ENCODE measurements at places on chromosomes 3 and 15.
A peak's percentile ranks its signal among the peaks of the same experiment; 100 is the strongest.

GRCh38 chr3:36700537-36701248, 63.7 kb downstream of the DCLK3 start:
- peak; percentile 52 for DNase-seq

- no peak for DNase-seq
Observed at GRCh38 chr15:93478947-93479346, 389.9 kb upstream of the RGMA start.

DNA sequence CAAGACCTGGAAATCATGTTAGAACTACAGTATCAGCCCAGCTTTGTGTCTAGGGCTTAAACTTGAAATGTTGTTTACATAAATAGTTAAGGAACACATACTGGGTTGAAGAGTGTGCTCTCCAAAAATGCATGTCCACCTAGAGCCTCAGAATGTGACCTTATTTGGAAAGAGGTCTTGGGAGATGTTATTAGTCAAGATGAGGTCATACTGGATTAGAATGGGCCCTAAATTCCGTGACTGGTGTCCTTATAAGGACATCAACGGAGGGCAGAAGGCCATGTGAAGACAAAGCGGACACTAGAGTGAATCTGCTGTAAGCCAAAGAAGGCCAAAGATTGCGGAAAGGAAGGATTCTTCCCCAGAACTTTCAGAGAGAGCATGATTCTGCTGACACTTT, 759.2 kb upstream of the CFAP20DC start:
- DNase-seq = no peak

GRCh38 chr3:197000211-197000610, 29.4 kb downstream of the MELTF start:
- DNase-seq = no peak

- DNase-seq = no peak
Observed at GRCh38 chr3:17640466-17640865, 102.0 kb downstream of the TBC1D5 start.

- peak; percentile 60 for DNase-seq
Observed at GRCh38 chr3:126751611-126752302, 47.7 kb downstream of the CHCHD6 start.

- no peak for DNase-seq
Observed at GRCh38 chr3:67386451-67386850, 268.0 kb downstream of the SUCLG2 start.

GRCh38 chr3:61814674-61815073, 253.3 kb downstream of the PTPRG start:
- peak; percentile 37 for DNase-seq

DNA sequence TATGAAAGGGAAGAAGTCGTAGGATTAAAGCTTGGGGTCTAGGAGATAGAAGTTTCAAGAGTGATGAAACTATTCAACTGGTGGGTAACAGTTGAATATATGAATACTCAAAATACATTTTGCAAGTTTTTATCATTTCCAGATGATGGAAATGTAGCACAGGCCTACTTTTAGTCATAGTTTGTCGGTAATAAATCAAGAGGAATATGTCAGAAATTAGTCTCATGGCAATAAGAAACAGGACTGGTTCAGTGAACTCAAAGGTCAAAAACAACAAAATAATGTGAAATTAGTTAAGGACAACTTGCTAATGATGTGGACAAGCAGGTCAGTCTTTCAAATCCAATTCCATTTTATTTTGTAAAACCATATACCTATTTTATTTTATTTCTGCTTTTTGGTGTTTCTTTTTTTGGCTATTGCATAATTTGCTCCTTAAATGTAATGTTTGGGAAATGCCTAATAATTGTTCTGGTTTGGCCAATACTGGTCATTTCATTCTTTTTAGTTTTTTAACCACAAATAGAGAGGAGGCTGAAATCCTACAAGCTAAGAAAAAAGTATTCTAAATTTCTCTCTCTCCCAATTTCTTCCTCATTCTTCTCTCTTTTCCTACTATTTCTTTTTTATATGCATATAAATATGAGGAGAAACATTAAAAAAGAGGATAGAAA, 195.2 kb upstream of the ARHGEF26 start:
- DNase-seq = no peak

Measured in large intestine (tissue), 12 donors.